ENCODE measurements at places on chromosomes 11 and 22.

DNA sequence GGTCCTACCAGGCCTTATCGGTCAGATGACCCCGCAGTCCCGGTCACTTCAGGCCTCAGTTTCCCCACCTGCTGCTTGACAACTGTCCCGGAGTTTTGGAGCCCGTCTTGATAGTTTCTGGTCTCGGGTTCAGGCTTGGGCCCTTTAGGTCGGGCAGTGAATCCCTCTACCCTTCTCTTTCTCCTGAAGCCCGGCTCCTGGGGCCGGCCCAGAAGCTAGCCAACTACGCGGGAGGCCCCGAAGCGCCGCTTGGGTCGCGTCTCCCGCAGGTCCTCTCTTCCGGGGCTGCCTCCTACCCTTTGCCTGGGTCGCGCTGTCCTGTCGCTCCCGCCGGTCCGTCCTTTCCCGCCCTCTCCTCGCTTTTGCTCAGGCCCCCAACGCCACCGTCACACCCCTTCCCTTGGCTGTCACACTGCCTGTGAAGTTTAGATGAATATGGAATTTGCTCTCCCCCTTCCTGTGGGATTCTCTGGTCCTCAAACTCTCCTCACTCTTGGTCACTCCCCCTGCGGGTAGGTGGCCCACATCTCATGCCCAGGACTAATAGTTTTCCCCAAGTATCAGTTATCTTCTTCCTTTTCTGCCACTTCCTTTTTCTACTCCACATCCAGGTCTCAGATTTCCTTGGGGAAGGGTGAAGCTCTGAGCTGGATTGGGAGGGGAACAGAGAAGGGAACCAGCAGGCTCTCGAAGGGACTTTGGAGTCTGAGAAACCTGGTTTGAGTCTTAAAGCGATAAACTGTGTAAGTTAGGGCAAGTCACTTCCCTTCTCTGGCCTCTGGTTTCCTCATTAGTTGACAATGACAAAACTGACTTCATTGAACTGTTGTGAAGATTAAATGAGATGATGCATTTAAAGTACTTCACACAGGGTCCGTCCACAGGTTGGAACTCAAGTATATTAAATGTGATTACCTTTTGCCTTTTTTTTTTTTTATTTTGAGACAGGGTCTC, 790 bp downstream of the RAB1B start:
- no peak for DNase-seq

DNA sequence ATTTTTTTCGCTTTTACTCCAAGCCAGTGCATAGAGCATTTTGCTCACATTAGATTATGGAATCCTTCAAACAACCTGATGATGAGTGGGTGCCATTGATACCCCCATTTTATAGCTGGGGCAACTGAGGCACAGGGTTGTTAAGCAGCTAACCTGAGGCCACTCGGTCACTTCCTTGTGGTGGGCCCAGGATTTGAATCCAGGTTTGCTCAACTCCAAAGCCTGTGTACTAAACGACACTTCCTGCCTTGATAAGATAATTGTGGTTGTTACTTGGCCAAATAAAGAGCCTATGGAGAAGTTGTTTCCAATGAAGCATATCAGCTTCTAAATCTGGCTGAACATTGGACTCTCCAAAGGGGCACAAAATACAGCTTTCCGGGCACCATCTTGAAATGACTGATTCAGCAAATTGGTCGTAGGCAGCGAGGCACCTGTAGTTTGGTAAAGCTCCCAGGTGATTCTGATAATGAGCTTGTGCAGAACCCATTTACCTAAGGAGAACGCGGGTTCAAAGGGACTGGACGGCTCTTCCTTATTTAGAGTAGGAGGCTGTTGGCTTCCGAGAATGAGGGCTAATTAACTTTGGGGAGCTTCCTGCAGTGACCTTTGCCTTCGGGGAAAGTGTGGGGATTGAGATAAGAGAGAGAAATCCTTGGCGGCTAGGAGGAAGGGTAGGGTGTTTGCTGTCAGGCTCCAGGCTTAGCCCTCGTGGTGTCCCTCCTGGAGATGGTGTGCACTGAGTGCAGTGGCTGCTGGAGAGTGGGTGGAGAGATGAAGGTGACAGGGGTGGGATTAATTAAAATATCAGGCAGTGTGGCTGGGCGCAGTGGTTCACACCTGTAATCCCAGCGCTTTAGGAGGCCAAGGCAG, 17.5 kb upstream of the EHF start:
- no peak for DNase-seq

- DNase-seq, result no peak
Observed at GRCh38 chr11:110522471-110522870, 92.7 kb downstream of the FDX1 start.

DNA sequence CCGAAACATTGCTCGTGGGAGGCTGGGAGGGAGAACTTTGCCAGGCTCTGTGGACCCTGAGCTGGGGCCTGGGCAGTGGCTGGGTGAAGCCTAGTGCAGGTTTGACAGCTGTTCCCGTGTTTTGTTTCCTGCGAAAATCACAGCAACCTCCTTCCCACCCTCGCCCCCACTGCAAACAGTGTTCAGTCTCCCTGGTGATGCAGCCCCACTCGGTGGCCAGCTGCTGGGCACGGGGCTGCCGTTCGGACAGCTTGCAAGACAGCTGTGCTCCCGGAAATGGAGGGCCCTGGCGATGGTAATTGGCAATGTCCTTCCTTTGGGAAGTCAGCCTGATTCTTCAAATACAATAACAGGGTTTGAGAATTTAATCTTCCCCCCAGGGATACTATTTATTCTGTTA, 10.4 kb upstream of the GAL start:
- DNase-seq, result no peak

- DNase-seq, result no peak
Observed at GRCh38 chr11:8025123-8025522, 38.0 kb downstream of the EIF3F start.

GRCh38 chr11:66467034-66467659, 442 bp downstream of the PELI3 start:
- no peak for DNase-seq

DNA sequence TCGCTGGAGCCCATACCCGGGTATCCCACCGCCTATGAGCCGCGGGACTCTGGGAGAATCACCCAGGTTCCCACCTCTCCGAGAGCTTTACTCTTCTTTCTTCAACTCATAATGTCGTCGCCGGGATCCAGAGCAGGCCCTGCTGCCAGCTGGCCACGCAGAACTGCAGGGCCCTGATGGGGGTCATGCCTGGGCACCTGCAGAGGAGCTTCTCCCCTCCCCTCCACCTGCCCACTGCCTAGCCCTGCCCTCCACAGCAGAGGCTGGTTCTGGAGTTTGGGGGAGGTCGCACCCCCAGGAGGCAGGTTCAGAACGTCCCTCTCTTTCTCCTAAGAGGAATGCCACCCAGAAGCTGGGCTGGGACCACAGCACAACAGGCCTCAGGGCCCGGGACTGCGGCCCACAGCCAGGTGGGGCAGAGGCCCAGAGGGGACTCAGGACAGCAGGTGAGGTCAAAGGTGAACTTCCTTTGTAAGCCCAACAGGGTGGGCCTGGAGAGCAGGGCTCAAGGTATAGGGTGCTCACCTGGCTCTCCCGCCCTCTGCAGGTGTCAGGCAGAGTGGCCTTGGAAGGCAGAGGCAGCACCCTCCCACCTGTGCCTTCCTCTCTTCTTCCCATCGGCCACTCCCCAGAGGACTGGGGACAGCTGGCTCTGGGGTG, 1.9 kb downstream of the SLC25A45 start:
- DNase-seq, result no peak

DNA sequence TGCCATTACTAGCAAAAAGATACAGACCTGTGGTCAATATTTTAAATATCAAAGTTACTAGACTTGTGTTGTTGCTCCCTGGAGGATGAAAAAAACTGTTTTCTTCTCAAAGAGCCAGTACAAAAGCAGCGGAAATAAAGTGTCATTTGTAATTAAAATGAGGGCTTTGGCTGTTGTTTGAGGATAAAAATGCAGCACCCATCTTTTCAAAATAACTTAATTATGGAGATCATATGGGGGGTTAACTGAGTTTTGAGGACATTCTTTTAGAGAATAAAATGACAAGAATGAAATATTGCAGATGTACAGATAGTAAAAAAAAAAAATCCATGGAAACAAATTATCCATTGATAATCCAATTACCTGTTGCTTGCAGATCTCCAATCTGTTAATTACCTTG, 1484.4 kb downstream of the LRRC4C start:
- DNase-seq, result no peak

- DNase-seq, result no peak
Observed at GRCh38 chr11:26830218-26830617, 108.4 kb upstream of the SLC5A12 start.

- DNase-seq, result no peak
Observed at GRCh38 chr22:49100316-49100715, 727.4 kb downstream of the BRD1 start.
